ENCODE measurements at places on chromosomes 6 and 20.

GRCh38 chr6:76682842-76683241, 610.4 kb upstream of the IMPG1 start:
- no peak for DNase-seq

GRCh38 chr6:54992789-54993188, 146.2 kb downstream of the FAM83B start:
- no peak for DNase-seq

GRCh38 chr6:113050979-113051378, 703.8 kb downstream of the RFPL4B start:
- DNase-seq: no peak

DNA sequence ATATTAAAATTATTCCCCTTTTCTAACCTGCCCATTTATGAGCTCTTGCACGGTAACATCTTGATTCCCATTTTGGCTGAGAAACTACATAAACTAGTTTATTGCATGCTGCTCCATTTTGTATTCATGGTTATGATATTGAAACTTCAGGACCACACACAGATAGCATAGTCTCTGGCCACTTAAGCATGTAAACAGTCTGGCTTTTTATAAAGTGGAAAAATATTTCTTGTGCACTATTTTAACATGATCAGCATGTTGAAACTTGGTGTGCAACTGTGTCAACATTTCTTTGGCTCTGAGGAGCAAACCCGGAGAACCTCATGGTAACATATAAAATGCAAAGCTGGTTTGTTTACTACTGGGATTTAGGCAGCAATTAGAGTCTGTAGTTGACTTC, 70.7 kb downstream of the SLX4IP start:
- DNase-seq: no peak

DNA sequence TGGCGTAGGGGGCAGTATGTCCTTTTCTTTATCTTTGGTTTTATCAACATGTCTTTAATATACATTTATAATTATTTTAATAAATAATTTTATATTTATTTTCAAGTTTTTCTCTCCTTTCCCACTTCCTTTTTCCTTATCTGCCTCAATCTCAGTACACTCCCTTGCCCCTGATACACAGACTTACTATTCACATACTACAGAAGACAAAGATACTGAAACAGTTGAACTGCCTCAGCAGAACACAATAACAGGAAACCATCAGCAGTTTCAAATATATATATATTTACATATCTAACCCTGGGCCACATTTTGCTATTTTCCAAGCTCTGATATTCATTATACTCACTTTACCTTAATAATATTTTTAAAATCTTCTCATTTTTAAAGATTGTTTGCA, 19.8 kb downstream of the IBTK start:
- no peak for DNase-seq

DNA sequence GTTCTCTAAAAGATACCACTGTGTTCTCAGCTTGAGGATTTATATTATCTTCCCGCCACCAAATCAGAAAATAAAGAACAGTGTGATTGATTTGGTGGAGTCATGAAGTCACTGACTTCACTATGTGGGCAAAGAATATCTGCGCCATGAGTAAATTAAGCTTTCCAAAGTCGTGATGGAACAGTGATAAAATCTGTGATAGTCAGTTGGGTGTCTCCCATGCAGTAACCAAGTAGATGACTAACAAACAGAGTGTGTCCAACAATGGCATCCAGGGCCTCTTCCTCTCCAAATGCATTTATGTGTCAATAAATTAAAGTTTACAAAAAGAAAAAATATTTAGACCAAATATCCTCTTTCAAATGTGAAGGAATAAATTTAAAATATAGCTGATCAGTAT, 87.0 kb upstream of the DST start:
- DNase-seq: no peak

DNA sequence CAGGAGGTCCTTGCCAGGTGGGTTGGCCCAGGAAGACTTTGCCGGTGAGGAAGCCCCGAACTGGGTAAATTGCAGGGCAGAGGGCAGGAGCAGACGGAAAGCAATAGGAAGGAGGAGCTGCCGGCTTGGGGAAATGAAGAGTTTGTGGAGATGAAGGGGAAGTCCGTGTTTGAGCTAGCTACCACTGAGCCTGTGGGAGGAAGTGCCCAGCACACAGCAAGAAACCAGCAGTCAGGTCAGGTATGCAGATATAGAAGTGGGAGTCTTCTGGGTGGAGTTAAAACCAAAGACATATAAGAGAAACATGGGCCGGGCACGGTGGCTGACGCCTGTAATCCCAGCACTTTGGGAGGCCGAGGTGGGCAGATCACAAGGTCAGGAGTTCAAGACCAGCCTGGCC, 34.7 kb downstream of the CD24 start:
- DNase-seq: no peak

DNA sequence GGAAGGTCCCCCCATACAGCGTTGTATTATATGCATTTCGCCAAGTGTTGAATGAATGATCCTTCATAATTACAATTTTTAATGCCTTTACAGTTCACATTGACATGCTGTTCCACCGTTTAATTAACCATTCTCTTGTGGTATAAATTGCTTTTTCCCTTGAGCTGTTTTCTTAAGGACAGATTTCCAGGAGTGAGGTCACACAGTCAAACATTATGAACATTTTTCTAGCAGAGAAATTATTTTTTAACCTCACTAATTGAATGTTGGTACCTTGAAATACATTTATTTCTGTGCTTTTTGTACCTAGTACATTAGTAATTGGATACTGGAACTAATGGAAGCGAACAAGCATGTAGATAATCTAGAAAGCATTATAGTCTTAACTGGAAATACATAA, 76.7 kb upstream of the C20orf144 start:
- DNase-seq: no peak

DNA sequence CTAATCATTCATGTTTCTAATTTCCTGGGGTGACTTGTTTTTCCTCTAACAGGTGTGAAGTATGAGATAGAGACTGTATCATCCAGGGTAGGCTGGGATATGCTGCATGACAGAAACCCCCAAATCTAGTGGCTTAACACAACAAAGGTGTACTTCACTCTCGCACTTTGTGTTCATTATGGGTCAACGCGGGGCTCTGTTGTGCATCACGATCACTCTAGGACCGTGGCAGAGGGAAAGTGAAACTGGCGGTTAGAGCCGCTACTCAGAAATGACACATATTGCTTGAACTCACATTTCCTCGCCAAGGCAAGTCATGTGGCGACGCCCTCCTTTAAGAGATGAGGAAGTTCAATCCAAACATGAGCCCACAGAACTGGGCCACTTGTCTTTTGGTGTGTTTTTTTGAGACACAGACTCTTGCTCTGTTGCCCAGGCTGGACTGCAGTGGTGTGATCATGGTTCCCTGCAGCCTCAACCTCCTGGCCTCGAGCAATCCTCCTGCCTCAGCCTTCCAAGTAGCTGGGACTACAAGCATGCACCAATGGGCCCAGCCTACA, 41.3 kb downstream of the PCNA start:
- DNase-seq: no peak

DNA sequence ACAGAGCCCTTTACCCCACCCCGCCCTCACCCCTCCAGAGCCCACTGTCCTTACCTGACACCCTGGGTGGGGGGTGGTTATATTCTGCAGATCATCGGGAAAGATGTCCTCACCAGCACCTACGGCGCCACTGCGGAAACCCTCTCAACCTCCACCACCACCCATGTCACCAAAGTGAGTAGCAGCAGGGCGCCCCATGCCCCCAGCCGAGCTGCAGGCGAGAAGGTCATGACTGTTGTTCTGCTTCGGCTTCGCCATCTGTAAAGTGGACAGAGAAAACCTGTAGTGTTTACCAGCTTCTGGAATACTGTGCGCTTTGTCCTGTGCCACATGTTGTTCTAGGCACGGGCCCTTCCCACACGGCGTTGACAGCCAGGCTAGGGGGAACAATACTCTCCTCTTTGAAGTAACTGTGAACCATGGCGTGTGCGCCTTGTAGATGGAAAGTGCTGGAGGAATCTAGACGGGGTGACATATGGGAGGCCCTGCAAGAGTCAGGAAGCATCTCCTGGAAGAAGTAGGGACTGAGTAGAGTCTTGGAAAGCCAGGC, 16.5 kb upstream of the AAR2 start:
- DNase-seq: no peak
